Osteoblast (primary cell): ENCODE measurements at places on chromosomes 12 and 14. TPM values are rescaled to one million over a fixed set of nuclear protein-coding genes. Genes with fewer than 3 reads are reported as not detected.

DNA sequence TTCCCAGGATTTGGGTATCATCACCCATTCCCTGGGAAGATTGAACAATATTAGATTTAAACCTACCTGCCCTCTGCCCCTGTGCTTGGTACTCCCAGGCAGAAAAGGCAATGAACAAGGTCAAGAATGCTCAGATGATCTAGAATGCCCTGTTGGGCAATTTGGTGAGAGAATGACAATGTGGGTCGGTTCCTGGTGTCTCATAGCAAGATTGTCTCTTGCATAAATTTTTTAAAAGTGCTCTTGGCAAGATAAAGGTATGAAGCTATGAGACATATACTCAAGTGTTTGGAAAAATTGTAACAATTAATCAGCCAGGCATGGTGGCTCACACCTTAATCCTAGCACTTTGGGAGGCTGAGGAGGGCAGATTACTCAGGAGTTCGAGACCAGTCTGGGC lies 86.0 kb upstream of the OTX2 start:
- no peaks in the 10 kb centered on the region for H3K36me3 ChIP-seq
- DNase-seq: no peak

- no peaks in the 10 kb centered on the region for H3K27me3 ChIP-seq
- H3K27ac ChIP-seq: no peak overlapping the region
- no peaks in the 10 kb centered on the region for H3K4me1 ChIP-seq
- H3K4me3 ChIP-seq: no peak overlapping the region
- no peak for DNase-seq
Observed at GRCh38 chr12:102299731-102300130, 102.1 kb upstream of the PMCH start.

The KLRD1 gene
- 0.29 and 0.36 TPM in 2 replicates for total RNA-seq

The RTL1 gene
- total RNA-seq: not detected in 2 replicates

GRCh38 chr12:26122061-26122680 lies 2.7 kb downstream of the BHLHE41 start:
- peak overlapping the region; percentile 70 for H3K4me3 ChIP-seq
- peaks cover 4% of the 10 kb centered on the region for H3K27me3 ChIP-seq
- H3K36me3 ChIP-seq: no peaks in the 10 kb centered on the region
- peaks cover 19% of the 10 kb centered on the region for H3K4me1 ChIP-seq

GRCh38 chr12:42770261-42770660 lies 180.7 kb upstream of the PRICKLE1 start:
- peaks cover 16% of the 10 kb centered on the region for H3K27me3 ChIP-seq
- no peaks in the 10 kb centered on the region for H3K36me3 ChIP-seq
- no peak for DNase-seq
- no peak overlapping the region for H3K27ac ChIP-seq
- H3K4me1 ChIP-seq: no peaks in the 10 kb centered on the region

The RACGAP1 gene
- total RNA-seq: 12.7 and 16.5 TPM in 2 replicates

GRCh38 chr14:38775986-38776385 lies 327.0 kb downstream of the SEC23A start:
- no peaks in the 10 kb centered on the region for H3K4me1 ChIP-seq
- H3K27me3 ChIP-seq: no peaks in the 10 kb centered on the region
- H3K36me3 ChIP-seq: no peaks in the 10 kb centered on the region
- H3K4me3 ChIP-seq: no peak overlapping the region
- no peak for DNase-seq

DNA sequence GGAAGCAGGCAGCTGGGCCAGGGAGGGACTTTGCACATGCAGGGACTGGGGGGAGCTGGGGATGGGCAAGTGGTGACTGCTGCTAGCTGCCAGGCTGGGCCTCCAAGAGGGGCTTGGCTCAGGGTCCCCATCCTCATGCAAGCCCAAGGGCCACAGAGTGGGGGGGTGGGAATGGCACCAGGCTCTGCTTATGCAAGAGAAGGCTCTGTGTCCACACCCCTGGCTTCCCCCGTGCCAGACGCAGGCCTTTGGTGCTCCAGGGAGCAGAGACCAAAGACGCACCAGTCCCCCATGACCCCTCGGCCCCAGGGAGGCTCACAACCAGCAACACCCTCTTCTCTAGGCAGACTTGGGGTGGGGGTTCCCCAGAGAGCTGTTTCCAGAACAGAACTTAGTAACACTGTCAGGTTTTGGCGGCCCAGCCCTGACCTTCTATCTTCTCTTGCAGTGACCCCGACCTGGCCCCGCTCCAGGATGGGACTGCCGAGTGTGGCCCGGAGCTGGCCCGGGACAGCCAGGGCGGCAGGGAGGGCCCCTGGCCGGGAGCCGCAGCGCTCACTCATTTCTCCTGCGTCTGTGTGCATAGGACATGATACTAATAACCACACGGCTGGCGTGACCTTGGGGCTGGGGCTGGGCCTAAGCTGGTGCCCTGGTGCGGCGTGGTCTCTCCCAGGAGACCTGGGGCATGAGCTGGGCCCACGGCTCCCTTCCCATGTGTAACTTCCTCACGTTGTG lies 14.3 kb downstream of the XRCC3 start:
- peak; percentile 60 for DNase-seq
- H3K4me1 ChIP-seq: no peaks in the 10 kb centered on the region
- no peaks in the 10 kb centered on the region for H3K27me3 ChIP-seq
- H3K36me3 ChIP-seq: peaks cover 62% of the 10 kb centered on the region
- H3K27ac ChIP-seq: no peak overlapping the region

The FOXG1 gene
- under 0.01 TPM in 1 of 2 replicates, not detected in the other for total RNA-seq

DNA sequence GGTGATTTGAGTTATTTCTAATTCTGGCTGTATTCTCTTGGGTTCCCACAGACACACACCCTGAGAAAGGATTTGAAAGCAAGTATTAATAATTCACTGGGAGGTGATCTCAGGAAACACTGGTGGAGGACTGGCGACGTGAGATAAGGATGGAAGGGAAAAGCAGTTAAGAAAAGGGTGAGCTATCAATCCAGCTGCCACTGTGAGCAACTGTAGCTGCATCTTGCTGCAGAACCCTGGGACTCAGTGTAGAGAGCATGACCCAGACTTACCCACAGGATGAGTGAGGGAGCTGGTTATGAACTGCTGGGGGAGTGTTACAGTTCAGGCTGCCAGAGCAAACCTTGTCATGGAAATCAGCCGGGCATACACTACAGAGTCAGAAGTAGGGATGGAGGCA lies 71.9 kb downstream of the RESF1 start:
- no peaks in the 10 kb centered on the region for H3K36me3 ChIP-seq
- no peaks in the 10 kb centered on the region for H3K4me1 ChIP-seq
- H3K27me3 ChIP-seq: peaks cover 4% of the 10 kb centered on the region
- no peak overlapping the region for H3K4me3 ChIP-seq
- no peak overlapping the region for H3K27ac ChIP-seq
- DNase-seq: no peak

DNA sequence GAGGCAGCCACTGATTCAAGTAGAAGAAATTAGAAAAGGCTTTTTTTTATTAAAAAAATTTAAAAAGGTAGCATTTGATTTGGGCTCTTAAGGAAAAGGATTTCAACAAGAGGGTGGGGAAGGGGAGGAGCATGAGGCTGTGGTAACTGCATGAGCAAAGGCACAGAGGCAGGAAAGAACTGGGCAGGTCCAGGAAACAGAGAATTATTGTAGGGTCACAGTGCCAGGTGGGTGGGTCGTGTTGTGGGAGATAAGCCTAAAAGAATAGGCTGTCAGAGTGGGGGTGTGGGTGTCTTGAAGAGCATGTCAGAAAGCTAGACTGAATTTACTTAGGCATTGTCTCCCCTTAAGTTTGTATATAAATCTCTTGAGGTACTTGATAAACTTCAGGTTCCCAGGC lies 7.8 kb downstream of the LIMA1 start:
- peaks cover 13% of the 10 kb centered on the region for H3K4me1 ChIP-seq
- H3K4me3 ChIP-seq: no peak overlapping the region
- no peak overlapping the region for H3K27ac ChIP-seq
- no peaks in the 10 kb centered on the region for H3K27me3 ChIP-seq

The ARG2 gene
- total RNA-seq: 11.2 and 13.3 TPM in 2 replicates

The ERG28 gene
- total RNA-seq: 7.2 and 8.0 TPM in 2 replicates

GRCh38 chr12:26493656-26494055 lies 298.3 kb downstream of the SSPN start:
- no peak overlapping the region for H3K27ac ChIP-seq
- no peaks in the 10 kb centered on the region for H3K36me3 ChIP-seq
- H3K4me1 ChIP-seq: no peaks in the 10 kb centered on the region
- H3K27me3 ChIP-seq: no peaks in the 10 kb centered on the region
- no peak overlapping the region for H3K4me3 ChIP-seq

DNA sequence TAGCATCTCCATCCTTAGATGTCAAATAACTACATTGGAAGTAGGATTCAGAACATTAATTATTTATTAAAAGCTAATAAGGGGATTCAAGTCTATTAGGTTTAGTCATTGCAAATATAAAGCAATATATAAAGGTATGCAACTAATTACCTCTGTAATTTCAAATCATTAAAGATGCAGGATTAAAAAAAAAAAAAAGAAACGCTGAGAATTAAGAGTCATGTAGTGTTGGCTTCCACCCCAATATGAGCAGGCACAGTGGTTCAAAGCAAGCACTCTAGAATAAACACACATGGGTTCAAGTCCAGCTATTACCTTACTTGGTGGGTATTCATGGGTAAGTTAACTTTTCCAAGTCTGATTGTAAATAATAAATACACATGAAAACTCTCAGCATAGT lies 10.9 kb downstream of the SPTB start:
- no peak for DNase-seq
- H3K27me3 ChIP-seq: peaks cover 34% of the 10 kb centered on the region
- H3K36me3 ChIP-seq: no peaks in the 10 kb centered on the region
- H3K4me1 ChIP-seq: no peaks in the 10 kb centered on the region
- no peak overlapping the region for H3K27ac ChIP-seq

The TAS2R9 gene
- not detected in 2 replicates for total RNA-seq

DNA sequence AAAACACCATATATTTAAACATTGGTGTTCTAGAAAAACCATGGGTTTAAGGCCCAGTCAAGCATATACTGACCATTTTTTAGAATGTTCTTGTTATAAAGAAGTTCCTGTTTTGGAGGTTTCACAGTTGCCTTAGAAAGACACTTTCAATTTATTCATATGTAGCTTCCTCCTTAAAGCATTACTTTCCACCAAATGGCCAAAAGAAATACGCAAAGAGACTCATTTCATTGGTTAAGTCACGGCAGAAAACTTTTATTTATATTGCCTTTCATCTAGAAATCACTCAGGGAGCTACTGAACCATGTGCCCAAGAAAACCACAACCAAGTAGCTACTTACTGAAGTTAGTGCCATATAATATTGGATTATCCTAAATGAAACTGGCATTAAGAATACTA lies 40.0 kb downstream of the MYBPC1 start:
- H3K4me1 ChIP-seq: no peaks in the 10 kb centered on the region
- H3K4me3 ChIP-seq: no peak overlapping the region
- no peaks in the 10 kb centered on the region for H3K36me3 ChIP-seq
- no peak for DNase-seq
- H3K27me3 ChIP-seq: no peaks in the 10 kb centered on the region

- H3K27ac ChIP-seq: no peak overlapping the region
- no peak for DNase-seq
- H3K4me3 ChIP-seq: no peak overlapping the region
- H3K27me3 ChIP-seq: no peaks in the 10 kb centered on the region
- no peaks in the 10 kb centered on the region for H3K36me3 ChIP-seq
Observed at GRCh38 chr14:78162202-78162601, 8.0 kb upstream of the NRXN3 start.

The CACNA2D4 gene
- total RNA-seq: 0.72 and 0.88 TPM in 2 replicates

DNA sequence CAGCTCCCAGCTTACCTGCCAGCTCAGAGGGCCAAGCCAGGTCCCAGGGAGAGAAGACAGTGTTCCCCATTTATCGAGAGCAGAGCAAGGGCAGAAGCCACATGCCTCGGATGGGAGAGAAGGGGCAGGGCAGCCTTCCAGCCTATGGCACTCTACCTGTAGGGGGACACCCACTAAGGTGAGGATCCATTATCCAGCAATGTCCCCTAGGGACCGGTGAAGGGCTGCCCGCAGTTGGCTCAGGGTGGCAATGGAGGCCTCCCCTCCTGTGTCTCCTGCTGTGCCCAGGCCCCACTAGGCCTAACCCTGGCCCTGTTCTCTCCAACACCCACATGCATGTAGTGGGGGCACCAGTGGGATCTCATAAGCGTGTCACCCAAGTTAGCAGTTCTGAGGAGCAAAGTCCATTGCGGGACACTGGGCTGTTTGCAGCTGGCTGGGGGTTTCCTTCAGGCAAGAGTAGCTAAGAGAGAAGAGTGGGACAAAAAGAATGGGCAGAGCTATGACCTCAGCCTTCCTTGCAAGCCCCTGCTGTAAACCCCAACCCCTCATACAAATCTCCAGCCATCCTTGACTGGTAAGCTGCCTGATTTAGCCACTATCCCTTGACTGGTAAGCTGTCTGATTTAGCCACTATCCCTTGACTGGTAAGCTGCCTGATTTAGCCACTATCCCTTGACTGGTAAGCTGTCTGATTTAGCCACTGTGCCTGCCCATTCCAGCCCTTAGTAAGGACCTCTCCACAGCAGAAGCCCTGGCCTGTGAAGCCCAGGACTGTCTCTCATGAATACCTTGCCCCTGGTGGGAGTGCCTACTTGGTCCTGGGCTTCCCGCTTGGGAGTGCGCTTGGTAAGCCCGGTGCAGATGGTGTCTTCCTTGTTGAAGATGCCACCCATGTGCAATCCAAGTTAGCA lies 5.2 kb upstream of the ASB2 start:
- H3K27ac ChIP-seq: no peak overlapping the region
- no peak overlapping the region for H3K4me3 ChIP-seq
- DNase-seq: peak; percentile 65
- H3K36me3 ChIP-seq: no peaks in the 10 kb centered on the region
- H3K4me1 ChIP-seq: peaks cover 30% of the 10 kb centered on the region

The ASB2 gene
- 0.88 and 1.1 TPM in 2 replicates for total RNA-seq

DNA sequence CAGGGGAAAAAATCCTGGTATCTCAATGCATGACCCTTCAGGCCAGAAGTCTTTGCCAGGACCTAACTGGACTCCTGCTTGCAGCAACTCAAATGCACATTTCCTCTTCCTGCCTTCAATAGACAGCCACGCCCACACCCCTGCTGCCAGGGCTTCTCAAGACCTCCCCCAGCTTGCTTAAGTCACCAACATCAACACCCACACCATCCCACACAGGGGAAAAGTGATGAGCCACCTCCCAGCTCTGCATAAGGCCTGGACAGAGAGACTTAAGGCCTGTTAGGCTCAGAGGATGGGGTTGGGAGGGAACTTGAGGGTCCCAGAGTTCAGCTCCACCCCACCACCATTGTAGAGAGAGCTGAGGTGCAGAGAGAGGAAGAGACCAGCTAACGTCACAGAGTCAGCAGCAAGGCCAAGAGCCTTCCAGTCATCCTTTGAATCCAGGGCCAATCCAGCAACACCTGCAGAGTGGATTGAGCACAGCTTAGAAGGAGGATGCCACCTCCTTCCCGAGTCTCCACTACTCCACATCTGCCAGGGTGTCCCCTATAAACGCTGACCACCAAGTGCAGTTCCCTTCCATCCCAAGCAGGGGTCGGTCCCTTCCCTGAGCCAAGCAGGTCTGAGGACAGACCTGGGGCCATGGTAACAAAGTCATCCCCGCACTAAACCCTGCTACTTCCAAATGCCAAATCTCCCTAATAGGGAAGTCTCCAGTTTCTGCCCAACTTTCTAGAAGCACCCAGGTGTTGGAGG lies 50.0 kb downstream of the KDM2B start:
- no peak overlapping the region for H3K4me3 ChIP-seq
- no peaks in the 10 kb centered on the region for H3K27me3 ChIP-seq
- peaks cover 7% of the 10 kb centered on the region for H3K36me3 ChIP-seq

The OR11H6 gene
- not detected in 2 replicates for total RNA-seq

GRCh38 chr12:112862636-112863290 lies 44.0 kb upstream of the OAS1 start:
- DNase-seq: no peak
- no peaks in the 10 kb centered on the region for H3K4me1 ChIP-seq
- no peaks in the 10 kb centered on the region for H3K36me3 ChIP-seq
- H3K27ac ChIP-seq: no peak overlapping the region
- peaks cover 9% of the 10 kb centered on the region for H3K27me3 ChIP-seq
- no peak overlapping the region for H3K4me3 ChIP-seq

The TMEM120B gene
- 8.3 TPM in 2 replicates for total RNA-seq
